ENCODE measurements at places on chromosomes 5 and 9.

GRCh38 chr9:106596984-106597383 is 266.0 kb upstream of the ZNF462 start:
- DNase-seq, result no peak

DNA sequence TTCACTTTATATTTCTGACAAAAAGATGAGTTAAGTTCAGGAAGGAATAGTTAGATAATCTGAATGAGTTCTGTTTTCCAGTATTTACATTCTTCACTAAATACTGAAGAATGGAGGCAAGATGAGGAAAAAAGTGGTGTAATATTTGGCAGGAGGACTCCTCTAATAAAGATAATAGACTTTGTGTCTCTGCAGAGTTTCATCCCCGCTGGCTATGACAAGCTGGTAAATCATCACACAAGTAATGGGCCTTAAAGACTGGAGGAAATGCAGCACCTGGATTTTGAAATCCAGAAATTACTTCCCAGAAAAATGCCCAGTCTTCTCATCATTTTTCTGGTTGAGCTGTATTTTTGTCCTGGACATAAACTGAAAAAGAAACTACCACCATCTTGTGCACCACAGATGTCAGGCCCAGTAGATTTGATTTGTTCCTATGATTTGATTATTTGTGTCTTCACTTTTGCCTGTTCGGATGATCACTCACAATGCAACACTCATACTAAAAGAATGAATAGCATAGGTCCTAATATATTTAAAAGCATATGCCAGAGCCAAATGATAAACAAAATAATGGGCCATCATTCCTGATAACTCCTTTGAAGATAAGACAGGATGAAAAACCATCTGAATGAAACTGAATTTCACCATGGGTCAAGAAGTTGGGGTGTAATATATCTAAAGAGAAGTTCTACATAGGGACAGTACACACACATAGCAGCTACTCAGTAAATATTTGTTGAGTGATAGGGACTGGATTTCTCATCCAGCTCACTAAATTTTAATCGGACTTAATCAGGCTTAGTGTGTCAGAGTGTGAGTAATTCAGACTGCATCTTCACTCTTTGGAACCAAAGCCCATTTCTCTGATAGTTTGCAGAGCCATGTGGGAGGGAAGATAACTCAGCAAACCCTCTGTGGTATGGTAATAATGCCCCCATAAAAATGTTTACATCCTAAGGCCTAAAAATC is 200.5 kb downstream of the HINT1 start:
- DNase-seq, result no peak

DNA sequence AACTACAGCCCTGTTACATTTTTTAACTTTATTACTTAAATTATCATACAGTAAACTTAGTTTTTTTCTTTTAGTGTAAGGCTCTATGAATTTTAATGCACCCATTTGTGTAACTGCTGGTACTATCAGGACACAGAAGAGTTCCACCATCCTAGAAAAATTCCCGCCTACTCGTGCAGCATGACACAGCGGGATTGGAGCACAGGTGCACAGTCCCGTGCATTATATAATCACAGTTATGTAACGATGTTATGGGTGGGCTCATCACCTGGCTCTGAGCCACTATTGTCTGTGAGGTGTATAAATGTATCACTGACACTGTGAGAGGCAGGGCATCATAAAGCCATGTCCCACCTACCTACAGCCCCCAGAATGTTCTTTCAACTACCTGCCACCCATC is 80.7 kb downstream of the DRD1 start:
- DNase-seq, result no peak

DNA sequence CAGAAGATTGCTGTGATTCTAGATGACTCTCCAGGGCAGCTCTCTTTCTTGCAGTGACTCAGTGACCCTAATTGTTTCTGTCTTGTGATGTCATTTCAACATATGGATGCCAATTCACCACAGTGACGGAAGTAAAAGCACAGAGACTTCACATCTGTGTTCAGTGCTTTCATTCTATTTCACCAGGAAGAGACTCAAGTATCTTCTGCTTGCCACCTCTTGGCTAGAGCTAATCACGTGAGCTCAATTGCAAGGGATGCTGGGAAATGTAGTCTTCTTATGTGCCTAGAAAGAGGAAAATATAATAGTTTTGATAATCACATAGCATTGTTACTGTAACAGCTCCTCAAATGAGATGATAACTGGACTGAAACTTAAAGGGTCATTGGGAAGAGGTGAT is 453.3 kb upstream of the KLF4 start:
- DNase-seq, result no peak

- peak; percentile 86 for DNase-seq
Observed at GRCh38 chr9:95167998-95168397, 149.5 kb downstream of the FANCC start.

GRCh38 chr5:87121304-87122150 is 146.2 kb upstream of the RASA1 start:
- peak; percentile 78 for DNase-seq

- peak; percentile 86 for DNase-seq
Observed at GRCh38 chr5:180809403-180810209, 7.0 kb upstream of the MGAT1 start.

DNA sequence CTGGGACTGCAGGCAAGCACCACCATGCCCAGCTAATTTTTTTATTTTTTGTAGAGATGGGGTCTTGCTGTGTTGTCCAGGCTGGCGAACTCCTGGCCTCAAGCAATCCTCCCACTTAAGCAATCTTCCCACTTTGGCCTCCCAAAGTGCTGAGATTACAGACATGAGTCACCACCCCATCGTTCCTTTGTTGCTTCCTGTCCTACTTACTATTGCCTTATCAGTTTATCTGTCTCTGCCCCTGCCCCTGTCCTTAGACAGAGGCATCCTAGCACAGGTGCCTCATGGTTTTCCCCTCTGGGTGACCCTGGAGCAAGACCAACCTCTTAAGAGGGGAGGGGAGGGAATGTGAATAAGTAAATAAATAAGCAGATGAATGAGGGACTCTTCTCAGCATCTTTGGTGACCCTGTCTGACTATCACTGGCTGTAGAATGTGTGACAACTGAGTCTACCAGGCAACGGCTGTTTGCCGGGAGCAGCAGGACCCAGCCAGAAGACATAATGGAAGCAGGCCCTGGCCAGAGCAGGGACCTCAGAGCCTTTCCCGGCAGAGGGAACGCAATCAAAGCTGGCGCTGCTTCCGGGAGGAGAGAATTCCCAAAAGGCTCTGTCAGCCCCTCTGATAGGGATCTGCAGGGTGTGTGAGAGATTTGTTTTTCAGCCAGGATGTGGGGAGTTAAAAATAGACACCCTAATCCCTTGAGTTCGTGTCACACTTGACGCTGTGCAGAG is 43.8 kb upstream of the DAB2IP start:
- no peak for DNase-seq

DNA sequence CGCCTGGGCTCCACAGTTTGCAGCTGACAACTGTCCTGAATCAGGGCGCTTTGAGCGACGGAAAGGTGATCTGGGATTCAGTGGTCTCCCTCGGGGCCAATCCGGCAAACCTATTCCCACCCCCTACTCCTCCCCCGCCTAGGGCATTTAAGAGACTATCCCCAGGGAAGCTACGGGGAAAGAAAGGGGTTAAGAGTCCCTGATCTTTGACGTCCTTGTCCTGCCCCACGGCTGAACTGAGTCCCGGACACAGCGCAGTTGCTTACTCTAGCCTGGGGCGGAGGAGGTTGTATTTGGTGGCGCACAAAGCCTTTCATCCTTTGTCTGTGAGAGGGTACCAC is 3.4 kb downstream of the RORB start:
- no peak for DNase-seq

DNA sequence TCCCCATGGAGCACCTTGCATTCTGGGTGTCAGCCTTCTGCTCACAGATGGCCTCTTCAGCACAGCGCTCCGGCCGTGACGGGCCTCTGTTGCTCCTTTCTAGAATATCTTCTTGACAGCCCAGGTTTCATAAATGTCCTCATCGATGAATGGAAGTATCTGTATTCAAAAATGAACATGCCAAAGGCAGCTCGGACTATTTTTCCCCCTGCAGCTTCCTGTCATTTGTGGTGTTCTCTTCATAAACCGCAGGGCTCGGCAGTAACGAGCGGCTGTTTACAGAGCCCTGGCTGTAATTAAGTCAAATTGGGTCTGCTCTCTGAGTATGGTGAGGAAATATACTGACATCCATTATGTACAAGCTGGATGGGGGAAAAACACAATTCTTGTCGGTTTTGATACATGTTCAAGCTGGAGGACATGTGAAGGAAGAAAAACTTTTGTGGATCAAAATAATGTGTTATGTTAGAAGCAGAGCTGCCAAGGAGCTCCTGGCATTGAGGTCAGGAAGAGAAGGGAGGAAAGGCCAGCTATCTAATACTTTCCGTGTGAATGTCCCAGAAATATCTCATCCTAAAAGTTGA is 154.1 kb upstream of the CD180 start:
- DNase-seq, result no peak

GRCh38 chr9:71690063-71690688 is 78.1 kb downstream of the CEMIP2 start:
- no peak for DNase-seq

DNA sequence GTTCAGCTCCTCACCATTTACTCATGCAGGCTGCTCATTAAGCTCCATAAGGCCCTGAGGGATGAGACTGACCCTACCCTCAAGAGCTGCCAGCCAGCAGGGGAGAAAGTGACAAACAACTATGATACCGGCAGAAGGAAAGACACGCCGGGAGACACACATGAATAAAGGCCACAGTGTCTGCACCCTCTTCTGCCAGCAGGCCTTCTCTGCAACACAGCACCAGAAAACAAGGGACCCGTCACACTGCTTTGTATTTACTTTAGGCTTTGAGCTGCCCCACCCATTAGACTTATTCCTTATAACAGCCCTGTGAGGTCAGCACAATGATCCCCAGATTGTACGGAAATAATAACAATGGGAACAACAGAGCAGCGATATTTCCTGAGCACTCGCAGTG is 7.2 kb downstream of the GABBR2 start:
- no peak for DNase-seq

DNA sequence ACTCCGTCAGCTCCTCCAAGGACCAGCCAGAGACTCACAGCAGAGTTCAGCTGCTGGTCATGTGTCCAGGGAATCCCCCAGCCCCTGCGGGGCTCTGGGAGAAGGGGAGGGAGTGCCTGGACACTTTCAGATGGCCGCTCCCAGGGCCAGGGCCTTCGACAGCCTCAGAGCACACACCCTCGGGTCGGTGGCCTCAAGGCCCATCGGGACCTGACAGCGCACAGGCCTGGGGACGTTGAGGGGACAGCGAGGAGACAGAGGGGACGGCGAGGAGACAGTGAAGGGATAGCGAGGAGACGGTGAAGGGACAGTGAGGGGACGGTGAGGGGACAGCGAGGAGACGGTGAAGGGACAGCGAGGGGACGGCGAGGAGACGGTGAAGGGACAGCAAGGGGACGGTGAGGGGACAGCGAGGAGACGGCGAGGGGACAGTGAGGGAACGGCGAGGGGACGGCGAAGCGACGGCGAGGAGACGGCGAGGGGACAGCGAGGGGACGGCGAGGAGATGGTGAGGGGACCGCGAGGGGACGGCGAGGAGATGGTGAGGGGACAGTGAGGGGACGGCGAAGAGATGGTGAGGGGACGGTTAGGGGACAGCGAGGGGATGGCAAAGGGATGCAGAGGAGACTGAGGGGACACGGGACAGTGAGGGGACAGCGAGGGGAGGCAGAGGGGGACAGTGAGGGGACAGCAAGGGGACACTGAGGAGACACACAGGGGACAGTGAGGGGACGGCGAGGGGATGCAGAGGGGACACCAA is 47.3 kb downstream of the SLC12A7 start:
- DNase-seq, result no peak

GRCh38 chr5:77751328-77752023 is 24.7 kb downstream of the TBCA start:
- no peak for DNase-seq

DNA sequence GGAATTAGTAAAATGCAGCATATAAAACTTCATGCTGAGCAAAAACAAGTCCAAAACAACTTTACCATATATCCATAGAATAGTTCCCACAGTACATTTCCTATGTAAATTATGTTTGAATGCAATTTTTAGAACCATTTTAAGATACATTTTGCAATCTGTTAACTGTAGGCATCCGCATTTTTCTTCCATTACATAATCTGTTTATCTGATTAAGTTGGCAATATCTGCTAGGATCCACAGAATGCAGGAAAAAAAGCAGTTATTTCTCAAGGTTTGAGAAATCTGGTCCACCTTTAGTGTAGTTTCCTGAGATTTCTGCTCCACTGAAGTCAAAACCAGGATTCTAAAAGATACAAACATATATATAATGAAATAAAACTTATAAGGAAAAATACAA is 6.2 kb downstream of the NUDCD2 start:
- no peak for DNase-seq

- DNase-seq, result peak; percentile 14
Observed at GRCh38 chr9:88586452-88586851, 51.5 kb downstream of the NXNL2 start.

DNA sequence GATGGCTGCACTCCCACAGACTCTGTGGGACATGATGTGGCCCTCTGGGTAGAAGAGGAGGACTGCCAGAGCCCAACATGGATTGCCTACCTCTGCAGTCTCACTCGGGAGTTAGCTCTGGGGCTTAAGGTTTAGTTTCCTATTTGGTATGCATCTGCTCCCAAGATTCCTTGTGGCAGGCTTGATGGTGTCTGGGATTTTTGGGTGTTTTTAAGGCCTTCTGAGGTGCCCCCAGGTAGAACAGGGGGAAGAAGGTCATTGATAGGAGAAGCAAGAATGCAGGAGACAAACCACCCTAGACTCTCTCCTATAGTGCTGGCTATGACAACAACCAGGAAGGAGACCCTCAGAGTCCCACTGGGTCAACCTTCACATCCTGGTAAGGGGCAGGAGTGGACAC is 46.7 kb upstream of the CXCL14 start:
- no peak for DNase-seq

DNA sequence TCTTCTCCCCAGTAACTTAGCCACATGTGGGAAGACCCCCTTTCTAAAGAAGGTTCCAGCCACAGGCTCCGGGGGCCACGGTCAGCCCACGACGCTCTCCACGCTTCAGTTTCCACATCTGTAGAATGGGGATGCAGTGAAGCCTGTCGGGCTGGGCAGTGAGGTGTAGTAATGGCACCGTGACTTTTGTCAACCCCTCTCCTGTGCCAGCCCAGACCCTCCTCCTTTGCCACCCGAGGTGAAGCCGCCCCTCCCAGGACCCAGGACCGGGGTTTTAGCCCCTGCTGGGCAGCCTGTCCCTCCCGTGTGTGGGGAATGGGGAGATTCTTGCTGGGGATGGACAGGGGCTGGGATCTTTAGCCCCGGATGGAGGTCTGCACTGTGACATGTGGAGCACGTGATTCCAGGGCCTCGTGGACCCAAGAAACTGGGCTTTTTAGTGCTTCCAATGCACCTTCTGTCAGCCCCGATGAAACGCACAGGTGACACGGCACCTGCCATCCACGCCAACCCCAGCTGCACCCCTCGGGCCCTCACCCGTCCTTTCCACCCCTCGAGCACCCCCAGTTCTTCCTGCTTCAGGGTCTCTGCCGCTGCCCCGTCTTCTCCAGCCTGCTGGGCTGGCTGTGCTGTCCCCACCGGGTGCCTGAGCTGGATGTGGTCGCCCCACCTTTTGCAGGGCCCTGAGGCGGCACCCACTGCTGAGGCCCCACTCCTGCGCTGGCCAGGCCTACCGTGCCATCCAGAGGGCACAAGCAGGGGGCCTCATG is 13.4 kb upstream of the RNU6ATAC start:
- no peak for DNase-seq

- DNase-seq, result no peak
Observed at GRCh38 chr9:125910286-125910685, 163.1 kb downstream of the PBX3 start.

GRCh38 chr5:17360879-17361278 is 137.2 kb upstream of the TAF11L2 start:
- DNase-seq, result no peak

- no peak for DNase-seq
Observed at GRCh38 chr5:82560561-82560960, 282.4 kb upstream of the RPS23 start.

All from fibroblast of the conjunctiva (primary cell).